A549 treated with Hydrocortisone at 1 μM for 4 hours (cell line): ENCODE measurements at places on chromosomes 6 and 20. TPM values are rescaled to one million over a fixed set of nuclear protein-coding genes. Genes with fewer than 3 reads are reported as not detected.

Gene PCMT1
- 85.6 to 102 TPM (median 89.5 TPM) in 5 replicates for total RNA-seq

Gene DUSP15
- 0.39 to 1.0 TPM (median 0.83 TPM) in 5 replicates for total RNA-seq

Gene ADGRF5
- total RNA-seq: 0.03 TPM in 1 of 5 replicates, not detected in the others

Gene B3GAT2
- 0.02 to 0.06 TPM (median 0.03 TPM) in 4 of 5 replicates, not detected in the other for total RNA-seq

Gene PPP1R14C
- 2.4 to 3.4 TPM (median 2.8 TPM) in 5 replicates for total RNA-seq

Gene FKBP1C
- 1.8 to 2.4 TPM (median 2.1 TPM) in 5 replicates for total RNA-seq

Gene RNF144B
- total RNA-seq: 0.12 to 0.68 TPM (median 0.42 TPM) in 5 replicates

Gene LY6G5C
- total RNA-seq: 0.75 to 2.1 TPM (median 1.5 TPM) in 5 replicates

Gene ZNF341
- 3.1 to 4.2 TPM (median 3.7 TPM) in 5 replicates for total RNA-seq

Gene CDS2
- total RNA-seq: 53.1 to 66.2 TPM (median 63.0 TPM) in 5 replicates

Gene METTL24
- total RNA-seq: not detected in 5 replicates

Gene CD24
- total RNA-seq: 242 to 318 TPM (median 301 TPM) in 5 replicates

Gene FERMT1
- total RNA-seq: 14.2 to 18.4 TPM (median 14.7 TPM) in 5 replicates

Gene TINAG
- not detected in 5 replicates for total RNA-seq

Gene RIPOR2
- total RNA-seq: 0.37 to 0.73 TPM (median 0.43 TPM) in 5 replicates

Gene BTN1A1
- total RNA-seq: not detected in 5 replicates
